ENCODE measurements at places on chromosomes 4 and X.

DNA sequence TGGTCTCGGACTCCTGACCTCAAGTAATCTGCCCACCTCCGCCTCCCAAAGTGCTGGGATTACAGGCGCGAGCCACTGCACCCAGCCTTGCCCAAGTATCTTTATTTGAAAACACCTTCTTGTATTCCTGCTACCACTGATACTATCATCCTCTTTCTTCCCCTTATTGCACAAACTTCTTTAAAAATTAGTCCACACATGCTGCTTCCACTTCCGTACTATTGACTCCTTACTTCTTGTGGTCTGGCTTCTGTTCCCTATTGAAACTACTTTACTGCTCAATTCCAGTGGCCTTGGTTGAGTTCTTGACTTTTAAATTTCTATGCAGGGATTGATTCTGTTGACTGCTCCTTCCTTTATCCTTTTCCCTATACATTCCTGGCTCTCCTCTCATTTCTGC, 38.8 kb downstream of the MTM1 start:
- DNase-seq: no peak

- no peak for DNase-seq
Observed at GRCh38 chrX:119880076-119880475, 8.4 kb downstream of the NDUFA1 start.

DNA sequence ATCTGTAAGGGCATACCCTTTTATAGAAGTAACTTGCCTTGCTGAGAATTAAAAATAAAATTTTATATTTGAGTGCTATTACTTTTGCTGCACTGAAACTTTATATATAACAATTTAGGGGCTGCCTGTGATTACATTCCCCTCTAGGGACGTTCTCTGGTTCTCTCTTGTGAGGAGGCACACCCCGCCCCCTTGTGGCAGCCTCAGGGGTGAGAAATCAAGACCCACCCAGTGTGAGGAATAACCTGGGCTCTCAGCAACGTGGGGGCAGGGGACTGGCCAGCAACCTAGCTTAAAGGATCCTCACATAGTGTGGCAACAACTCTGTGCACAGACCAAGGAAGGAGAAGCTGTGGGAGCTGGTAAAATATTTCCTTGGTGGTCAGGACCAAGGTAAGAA, 43.7 kb downstream of the MAGEA9 start:
- DNase-seq: no peak

DNA sequence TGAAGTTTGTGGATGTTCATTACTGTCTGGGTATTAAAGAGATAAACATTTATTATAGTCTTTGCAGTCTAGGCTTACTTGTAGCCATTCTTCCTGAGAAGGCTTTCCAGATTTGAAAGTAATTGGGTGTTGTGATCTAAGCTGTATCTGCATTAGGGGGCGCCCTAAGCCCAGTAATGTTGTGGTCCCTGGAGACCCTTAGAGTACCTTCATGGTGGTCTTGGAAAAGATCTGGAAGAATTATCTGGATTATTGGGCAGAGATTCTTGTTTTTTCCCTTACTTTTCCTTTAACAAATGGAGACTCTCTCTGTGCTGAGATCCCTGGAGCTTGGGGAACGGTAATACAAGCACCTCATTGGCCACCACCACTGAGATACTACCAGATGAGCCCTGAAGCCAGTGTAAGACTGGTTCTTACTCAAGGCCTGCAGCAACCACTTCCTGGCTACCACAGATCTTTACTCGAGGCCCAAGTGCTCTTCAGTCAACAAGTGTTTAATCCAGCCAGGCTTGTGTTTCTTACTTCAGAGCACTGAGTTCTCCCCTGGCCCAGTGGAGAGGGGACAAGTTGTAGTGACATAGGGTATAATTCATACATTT, 63.1 kb downstream of the RTL3 start:
- no peak for DNase-seq

DNA sequence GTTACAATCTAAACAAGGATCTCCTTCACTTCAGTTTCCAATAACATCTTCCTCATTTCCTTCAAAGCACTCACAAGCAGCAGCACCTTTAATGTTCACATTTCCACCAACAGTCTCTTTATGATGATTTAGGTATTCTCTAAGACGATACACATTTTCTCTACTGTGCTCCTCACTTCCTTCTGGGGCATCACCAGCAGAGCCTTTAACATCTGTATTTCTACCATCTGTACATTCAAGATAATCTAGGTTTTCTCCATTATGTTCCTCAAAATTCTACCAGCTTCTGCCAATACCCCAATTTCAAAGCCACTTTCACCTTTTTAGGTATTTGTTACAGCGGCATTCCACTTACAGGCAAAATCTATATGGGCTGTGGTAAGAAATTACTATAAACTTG, 80.6 kb downstream of the FBXW7 start:
- no peak for DNase-seq

DNA sequence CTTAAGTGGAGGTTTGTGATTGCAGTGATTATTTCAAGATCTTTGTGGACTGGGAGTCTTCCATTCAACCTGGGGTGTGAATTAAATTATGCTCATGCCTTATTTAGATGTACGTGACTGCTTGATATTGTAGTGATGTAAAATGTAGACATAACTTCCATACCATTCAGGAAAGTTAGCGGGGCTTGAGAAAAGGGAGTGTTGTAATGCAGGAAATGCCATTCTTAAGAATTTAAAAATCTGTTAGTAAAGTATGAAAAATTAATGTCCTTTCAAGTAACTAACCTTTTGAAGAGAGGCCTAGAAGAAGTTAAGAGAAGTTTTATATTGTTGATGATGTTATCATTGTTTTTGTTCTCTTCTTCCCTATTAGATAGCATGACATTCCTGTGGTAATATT, 318.2 kb downstream of the CCSER1 start:
- no peak for DNase-seq
